ENCODE measurements at places on chromosomes 2 and 18.

- DNase-seq: peak; percentile 10
Measured at GRCh38 chr2:16900405-16901025, 234.9 kb upstream of the CYRIA start.

DNA sequence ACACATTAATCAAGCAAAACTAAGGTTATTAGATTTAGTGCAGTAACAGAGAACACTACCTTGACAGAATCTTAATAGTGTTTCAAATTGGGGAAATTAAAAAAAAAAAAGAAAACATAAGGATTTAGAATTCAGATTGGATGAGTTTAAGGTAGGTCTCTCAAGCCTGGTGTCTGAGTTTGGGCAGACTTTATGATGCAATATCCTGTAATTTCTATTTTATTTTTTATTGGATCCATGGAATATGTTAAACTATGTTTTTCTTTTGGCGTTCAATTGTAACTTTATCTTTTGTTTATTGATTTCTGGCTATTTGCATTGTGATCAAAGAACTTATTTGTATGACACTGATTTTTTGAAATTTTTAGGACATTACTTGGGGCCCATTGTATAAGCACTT lies 394.1 kb upstream of the NETO1 start:
- no peak for DNase-seq

- no peak for DNase-seq
Measured at GRCh38 chr18:25102662-25103061, 249.3 kb downstream of the ZNF521 start.

- no peak for DNase-seq
Measured at GRCh38 chr18:37669991-37670534, 104.5 kb upstream of the CELF4 start.

DNA sequence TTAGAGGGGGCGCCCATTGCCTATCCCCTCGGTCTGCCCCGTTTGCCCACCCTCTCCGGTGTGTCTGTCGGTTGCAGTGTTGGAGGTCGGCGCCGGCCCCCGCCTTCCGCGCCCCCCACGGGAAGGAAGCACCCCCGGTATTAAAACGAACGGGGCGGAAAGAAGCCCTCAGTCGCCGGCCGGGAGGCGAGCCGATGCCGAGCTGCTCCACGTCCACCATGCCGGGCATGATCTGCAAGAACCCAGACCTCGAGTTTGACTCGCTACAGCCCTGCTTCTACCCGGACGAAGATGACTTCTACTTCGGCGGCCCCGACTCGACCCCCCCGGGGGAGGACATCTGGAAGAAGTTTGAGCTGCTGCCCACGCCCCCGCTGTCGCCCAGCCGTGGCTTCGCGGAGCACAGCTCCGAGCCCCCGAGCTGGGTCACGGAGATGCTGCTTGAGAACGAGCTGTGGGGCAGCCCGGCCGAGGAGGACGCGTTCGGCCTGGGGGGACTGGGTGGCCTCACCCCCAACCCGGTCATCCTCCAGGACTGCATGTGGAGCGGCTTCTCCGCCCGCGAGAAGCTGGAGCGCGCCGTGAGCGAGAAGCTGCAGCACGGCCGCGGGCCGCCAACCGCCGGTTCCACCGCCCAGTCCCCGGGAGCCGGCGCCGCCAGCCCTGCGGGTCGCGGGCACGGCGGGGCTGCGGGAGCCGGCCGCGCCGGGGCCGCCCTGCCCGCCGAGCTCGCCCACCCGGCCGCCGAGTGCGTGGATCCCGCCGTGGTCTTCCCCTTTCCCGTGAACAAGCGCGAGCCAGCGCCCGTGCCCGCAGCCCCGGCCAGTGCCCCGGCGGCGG lies 1.7 kb downstream of the MYCN start:
- no peak for DNase-seq

DNA sequence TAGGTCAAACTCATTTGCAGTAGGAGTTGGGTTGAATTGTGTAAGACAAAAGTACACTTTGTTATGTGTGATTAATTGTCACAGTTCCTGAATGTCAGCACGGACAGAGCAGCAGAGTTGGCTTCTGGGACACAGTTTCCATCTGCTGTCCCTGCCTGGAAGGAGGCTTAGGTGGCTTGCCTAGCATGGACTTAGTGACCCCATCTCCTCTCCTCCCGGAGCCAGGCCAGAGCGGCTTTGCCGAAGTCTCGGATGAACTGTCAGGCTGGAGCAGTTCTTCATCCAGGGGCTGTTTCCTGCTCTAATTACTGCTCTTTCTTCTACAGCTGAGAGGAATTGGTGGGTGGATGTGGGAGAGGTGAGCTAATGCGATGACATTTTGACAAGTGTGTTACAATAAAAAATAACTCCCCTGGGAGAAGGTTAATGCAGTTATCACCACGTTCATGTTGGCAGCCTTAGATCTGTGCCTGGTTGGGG lies 102.0 kb downstream of the SH3RF3 start:
- DNase-seq: no peak

DNA sequence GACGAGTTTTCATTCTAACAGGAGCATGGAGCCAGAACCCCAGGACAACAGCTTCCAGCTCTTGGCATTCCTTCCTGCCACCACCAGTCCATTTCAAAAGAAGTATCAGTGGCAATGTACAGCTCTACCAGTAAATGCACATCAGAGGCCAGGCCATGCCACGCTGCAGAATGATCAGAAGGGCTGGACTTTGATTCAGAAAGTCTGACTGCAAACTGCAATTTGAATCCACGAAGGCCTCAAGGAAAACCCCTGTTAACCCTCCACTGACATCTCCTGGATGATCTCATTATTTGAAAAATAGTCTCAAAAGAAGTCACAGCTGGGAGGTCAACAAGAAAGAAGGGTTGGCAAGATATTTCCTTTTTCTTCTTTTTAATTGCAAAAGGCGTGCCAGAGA lies 119.2 kb downstream of the MYO5B start:
- DNase-seq: no peak

DNA sequence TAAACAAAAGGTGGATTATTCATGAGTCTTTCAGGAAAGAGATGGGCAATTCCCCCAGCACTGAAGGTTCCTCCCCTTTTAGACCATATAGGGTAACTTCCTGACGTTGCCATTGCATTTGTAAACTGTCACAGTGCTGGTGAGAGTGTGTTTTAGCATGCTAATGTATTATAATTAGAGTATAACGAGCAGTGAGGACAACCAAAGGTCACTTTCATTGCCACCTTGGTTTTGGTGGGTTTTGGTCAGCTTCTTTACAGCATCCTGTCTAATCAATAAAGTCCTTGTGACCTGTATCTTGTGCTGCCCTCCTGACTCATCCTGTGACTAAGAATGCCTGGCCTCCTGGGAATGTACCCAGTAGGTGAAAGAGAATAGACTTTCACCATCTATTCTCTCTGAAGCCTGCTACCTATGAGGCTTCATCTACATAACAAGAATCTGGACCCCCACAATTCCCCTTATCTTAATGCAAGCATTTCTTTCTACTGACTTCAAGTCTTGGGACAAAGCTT lies 148.7 kb downstream of the CABLES1 start:
- no peak for DNase-seq

DNA sequence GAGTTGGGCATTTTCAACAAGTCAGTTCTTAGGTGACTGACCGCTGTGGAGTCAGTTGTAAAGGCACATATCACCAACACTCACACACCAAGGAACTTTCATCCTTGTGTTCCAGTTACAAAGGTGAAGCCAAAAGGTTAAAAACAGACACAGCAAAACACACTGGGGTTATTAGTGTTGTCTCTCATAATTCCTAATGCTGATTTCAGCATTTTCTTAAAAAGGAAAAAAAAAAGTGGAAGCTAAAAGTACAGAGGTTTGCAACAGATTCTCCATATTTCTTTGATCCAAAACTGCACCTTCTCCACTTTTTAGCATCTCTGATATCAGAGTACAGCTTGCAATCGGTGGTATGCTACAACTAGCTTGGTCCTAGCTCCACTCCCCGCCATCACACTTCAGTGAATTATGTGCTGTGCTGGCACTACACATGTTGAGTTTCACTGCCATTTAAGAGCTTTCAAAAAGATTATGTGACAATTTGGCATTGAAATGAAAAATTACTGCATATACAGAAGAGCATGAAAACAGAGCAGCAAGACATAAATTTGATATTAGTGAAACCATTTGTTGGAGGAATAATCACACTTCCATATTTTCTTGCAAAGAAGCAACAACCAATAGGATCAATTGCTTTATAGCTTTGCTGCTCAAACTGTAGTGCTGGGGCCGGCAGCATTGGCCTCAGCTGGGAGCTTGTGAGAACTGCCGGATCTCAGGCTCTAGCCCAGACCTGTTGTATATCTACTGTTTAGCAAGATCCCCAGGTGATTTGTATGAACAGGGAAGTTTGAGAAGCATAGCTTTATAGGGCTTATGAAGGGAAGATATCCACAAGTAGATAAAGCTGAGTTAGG lies 62.3 kb upstream of the DAPL1 start:
- DNase-seq: no peak

- DNase-seq: no peak
Measured at GRCh38 chr18:47081578-47081977, 46.2 kb upstream of the ELOA2 start.

- DNase-seq: no peak
Measured at GRCh38 chr2:237888389-237888788, 29.0 kb downstream of the RAMP1 start.

DNA sequence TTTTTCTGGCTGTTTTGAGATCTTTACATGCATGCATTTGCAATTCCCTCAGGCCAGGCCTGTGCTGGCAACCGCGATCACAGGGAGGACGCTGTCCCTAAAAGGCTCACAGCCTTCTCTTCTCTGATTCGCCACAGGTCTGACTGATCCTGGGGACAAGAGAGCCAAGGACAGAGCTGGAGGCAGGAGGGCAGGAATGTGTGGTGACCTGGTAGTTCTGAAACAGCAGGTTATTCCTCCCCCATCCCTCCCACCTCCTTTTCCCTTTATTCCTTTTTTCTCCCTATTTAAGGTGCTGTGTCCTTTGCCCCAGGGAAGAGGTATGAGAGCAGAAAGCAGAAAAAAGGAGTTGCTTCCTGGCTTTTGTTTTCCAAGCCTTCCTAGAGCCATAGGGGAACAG lies 21.9 kb downstream of the TMEM177 start:
- DNase-seq: no peak

GRCh38 chr2:239774933-239775622 lies 250.1 kb downstream of the NDUFA10 start:
- DNase-seq: no peak

DNA sequence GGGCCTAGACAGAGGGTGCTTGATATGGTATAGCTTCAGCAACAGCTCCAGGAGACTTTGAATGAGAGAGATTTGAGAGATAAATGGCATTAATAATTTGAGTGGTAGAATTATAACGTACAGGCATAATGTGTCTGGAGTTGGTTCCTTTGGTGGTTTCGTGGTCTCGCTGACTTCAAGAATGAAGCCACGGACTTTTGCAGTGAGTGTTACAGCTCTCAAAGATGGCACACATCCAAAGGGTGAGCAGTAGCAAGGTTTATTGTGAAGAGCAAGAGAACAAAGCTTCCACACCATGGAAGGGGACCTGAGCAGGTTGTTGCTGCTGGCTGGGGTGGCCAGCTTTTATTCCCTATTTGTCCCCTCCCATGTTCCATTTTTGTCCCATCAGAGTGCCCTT lies 23.1 kb downstream of the PDCD1 start:
- DNase-seq: no peak

DNA sequence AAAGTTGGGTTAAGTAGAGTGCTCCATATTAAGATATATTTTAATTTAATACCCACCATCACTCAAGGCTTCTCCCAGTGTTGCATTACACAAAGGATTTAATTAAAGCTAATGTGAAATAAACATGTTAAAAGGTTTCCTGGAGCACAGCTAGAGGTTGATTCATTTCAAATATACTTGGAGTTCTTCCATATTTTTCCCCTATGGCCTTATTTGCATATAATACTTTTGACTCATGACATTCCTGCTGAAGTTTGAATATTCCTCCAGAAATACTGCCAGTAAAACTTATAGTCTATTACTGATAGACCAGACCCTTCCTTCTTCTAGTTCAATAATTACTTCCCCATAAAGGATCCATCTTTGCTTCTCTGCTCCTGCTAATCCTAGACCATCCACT lies 227.5 kb downstream of the GULP1 start:
- DNase-seq: no peak

- no peak for DNase-seq
Measured at GRCh38 chr2:222753251-222753824, 81.9 kb downstream of the MOGAT1 start.

DNA sequence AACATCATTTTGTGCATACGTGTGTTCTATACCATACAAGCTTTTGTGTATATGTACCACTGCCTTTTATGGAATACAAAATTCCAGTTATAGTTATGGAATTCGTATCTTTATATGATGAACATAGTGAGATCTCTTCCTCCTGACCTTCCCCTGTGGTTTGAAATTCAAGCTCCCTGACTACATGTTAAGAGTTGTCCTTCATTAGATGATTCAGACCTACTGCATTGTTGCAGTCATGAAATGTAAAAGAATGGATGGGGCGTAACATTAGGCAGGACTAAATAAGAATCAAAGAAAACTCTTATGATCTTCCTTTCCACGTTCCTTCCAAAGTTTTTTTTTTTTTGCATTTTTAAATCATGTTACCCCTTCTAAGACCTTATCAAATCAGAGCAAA lies 107.1 kb downstream of the UNC80 start:
- no peak for DNase-seq

- no peak for DNase-seq
Measured at GRCh38 chr2:104857262-104858005, 3.5 kb downstream of the POU3F3 start.

DNA sequence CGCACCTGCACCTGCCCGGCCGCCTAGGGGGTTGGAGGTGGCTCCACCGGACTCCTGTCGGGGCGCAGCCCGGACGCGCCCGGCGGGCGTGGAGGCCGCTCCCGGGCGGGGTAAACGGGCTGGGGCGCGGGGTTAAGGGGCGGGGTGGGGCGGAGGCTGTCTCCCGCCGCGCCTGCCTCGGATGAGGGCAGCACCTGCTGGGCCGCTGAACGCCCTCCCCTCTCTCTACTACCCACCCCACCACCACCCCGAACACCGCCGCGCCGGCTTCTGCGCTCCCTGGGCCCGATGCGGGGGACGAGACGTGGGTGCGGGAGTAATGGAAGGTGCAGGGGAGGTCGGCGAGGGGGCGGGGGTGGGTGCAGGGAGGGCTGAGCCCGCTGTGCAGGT lies 224.8 kb upstream of the ID2 start:
- DNase-seq: no peak

GRCh38 chr2:105409717-105410116 lies 10.9 kb upstream of the FHL2 start:
- no peak for DNase-seq

DNA sequence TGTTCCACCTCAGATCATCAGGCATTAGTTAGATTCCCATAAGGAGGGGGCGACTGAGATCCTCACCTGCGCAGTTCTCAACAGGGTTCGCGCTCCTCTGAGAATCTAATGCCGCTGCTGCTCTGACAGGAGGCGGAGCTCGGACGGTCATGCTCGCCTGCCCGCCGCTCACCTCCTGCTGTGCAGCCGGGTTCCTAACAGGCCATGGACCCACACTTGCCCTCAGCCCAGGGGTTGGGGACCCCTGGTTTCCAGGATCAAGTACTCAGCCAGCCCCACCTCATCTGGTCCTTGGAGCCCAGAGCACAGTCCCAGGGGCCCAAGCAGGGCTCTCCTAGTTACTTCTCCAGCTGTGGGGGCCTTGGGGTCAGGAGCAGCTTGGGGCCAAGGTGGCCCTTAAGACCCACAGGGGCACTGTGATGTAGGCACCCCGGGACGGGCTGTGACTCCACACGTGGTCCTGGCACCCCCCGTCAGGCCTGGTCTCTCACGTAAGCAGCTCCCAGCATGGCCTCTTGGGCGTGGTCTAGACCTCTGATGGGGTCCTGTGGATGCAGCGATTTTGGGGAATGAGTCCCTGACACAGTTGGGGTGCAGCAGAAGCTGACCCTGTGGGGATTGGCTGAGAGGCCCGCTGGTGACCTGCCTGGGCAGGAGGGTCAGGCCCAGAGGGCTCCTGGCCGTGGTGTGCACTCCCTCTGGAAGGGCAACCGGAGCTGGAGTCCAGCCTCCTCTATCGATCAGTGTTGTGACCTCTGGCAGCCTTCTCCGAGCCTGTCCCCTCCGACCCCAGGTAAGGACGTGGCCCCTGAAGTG lies 28.3 kb upstream of the OTOS start:
- DNase-seq: no peak

Data from DND-41 (cell line).